ENCODE measurements at places on chromosomes 12 and 14.

DNA sequence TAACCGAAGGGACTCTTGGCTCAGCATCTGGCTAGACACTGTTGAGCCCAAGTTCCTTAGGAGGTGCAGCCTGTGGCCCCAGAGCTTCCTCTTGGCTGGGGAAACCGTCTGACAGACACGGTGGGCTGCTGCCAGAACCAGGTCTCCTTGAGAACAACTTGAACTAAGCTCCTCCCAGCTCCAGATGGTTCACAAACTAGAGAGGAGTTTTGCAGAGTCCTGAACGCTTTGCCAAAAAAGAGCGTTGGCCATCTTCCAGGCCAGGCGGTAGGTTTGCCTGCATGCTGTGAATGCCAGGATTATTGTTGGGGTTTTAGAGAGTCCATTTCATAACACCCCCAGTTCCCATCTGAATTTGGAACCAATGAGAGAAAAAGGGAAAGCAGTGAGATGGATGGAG lies 399.8 kb downstream of the RGS6 start:
- no peak for DNase-seq

GRCh38 chr12:80567401-80567800 lies 123.4 kb downstream of the PTPRQ start:
- no peak for DNase-seq

DNA sequence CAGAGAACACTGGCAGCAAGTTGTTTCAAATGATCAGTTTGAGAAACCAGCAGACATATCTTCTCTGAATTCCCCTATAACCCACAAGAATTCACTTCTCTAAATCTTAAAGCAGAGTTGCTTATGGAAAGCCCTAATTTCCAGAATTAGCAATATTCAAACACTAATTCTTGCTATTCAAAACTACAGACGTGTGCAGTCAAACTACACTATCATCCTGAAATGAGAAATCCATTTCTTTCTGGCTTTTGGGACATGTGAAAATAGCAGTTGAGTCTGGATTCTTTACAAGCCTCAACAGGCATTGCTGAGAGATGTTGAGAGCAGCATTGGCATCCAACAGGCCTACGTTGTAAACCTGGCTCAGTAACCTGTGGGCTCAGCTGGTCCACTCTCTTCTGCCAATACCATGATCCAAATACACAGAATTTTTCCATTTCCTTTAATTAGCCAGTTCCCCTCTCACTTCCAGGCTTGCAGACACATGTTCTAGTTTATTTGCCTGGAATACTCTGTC lies 74.6 kb upstream of the TMTC1 start:
- no peak for DNase-seq

GRCh38 chr14:64053694-64054669 lies 201.2 kb downstream of the SYNE2 start:
- no peak for DNase-seq

- no peak for DNase-seq
Measured at GRCh38 chr12:31929027-31929526, 30.1 kb upstream of the RESF1 start.

- DNase-seq: no peak
Measured at GRCh38 chr12:124743479-124744272, 120.0 kb downstream of the SCARB1 start.

- no peak for DNase-seq
Measured at GRCh38 chr14:38143659-38144505, 63.8 kb upstream of the SSTR1 start.

DNA sequence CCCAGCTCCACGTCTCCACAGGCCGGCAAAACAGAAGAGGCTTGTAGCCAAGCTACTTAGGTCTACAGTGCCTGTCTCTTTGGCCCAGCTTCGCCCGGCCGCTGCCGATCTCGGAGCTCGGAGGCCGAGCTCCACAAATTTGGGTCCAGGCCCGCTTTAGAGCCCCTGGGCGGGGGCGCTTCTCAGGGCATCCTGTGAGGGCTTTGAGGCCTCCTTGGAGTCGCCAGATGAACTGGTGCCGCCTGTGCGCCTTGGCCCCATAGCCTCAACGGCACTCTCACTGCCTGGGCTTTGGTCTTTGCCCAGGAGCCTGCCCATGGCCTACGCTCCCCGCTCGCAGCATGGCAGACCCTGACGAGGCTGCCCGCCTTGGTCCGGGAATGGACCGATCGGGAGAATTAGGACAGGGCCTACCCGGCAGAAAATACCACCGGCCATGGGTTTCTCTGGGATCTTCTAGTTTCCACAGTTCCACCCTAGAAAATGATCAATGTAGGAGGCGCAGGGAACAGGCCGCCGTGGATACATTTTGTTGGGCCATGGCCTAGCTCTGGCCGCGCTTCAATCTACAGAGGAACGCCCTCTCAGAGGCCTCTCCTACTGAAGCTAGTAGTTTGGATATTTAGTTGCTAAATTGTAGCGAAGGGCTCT lies 953 bp upstream of the NKX2-8 start:
- DNase-seq: no peak

DNA sequence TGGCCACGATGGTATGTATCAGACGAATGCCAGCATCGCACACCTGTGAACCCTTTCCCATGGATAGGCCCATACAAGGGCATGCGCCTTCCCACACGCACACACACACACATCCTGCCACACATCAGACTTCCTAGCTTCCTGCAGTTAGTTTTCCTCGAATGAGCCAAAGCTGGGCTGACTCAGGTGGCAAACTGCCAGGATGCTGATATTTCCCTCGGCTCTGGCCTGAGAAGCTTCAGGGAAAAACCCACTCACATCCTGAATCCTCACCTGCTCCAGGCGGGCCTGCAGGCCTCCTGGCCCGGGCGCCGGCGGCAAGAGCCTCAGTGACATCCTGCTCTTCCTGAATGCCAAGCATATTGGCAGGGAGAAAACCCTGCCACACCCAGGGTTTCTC lies 22.4 kb downstream of the CALM1 start:
- no peak for DNase-seq

GRCh38 chr14:99427632-99428300 lies 52.9 kb downstream of the SETD3 start:
- no peak for DNase-seq

DNA sequence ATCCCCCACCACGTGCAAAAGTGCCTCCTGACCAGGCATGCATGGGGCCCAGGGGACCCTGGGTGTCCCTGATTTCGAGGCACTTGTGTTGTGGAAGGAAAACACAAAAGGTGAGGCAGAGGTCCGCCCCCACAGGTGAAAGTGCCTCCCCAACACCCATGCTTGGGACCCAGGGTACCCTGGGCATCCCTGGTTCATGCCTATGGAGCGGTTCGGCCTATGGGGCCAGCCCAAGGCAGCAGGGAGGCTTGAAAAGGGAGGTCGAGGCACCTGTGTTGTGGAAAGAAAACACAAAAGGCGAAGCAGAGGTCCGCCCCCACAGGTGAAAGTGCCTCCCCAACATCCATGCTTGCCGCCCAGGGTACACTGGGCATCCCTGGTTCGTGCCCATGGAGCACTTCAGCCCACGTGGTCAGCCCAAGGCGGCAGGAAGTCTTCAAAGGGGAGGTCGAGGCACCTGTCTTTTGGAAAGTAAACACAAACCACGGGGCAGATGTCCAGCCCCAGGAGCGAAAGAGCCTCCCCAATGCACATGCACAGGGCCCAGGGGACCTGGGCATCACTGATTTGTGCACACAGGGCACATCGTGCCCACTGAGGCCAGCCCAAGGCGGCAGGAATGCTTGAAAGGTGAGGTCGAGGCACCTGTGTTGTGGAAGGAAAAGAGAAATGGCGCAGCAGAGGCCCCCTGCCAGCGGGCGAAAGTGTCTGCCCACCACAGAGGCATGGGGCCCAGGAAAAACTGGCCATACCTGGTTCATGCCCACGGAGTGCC lies 375.5 kb downstream of the ALG10 start:
- no peak for DNase-seq

DNA sequence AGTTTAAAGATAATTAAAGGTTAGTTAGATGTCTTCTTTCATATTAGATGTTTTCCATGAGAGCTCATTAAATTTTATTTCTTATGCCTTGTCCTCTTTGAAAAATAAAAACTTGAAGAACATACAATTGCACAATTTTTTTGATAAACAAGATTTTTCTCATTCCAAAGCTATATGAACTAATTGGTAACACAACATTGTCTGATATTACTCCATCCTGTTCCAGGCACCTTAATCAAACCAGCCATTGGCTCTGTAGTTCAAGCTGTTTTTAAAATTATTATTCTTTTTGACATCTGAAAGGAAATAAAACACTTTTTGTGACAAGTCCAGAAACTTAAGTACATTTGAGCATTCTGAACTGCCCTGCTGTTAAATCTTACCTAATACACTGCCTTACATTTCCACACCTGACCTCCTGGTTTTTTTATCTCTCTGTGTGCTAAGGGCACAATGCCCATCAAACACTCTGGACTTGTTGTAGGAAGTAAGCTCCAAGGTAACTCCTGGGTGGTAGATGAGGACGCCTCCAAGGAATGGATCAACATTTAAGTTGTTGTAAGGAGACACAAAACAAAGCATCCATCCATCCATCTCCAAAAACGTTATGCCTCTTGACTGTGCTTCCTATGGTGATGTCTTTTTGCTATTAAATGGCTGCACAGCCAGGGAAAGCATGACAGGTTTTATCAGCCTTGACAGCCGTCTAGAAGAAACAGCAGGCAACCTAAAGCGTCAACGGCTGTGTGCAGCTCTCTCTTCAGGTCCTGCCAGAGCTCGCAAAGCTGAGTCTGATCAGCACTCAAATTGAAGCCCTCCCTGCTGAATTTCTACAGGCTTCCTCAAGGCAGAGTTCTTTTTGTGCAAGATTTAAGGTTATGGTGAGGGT lies 449.9 kb upstream of the FLRT2 start:
- no peak for DNase-seq

- DNase-seq: no peak
Measured at GRCh38 chr12:131077931-131078391, 124.3 kb downstream of the ADGRD1 start.

GRCh38 chr12:57898308-57898970 lies 42.9 kb upstream of the ATP23 start:
- DNase-seq: no peak

DNA sequence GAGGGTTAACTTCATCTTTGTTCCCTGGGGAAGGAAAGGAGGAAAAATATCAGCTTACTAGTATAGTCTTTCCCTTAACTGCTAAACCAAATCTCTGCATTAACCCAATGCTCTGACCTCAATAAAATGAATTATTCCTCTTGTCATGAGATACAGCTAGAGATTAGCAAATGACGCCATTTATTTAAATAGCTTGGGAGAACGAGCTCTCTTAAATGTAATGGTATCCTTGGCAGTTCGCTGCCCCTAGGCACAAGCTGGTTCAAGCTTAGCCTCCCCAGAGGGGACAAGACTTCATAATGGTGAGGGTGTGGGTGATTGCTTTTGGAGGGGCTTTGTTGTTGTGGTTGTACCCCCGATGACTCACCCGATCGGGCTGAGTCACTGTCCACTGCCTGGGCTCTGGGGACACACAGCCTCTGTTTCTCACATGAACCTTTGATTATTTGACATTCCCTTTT lies 19.6 kb downstream of the FNTB start:
- no peak for DNase-seq

GRCh38 chr12:57835366-57836288 lies 10.9 kb downstream of the CTDSP2 start:
- DNase-seq: no peak

DNA sequence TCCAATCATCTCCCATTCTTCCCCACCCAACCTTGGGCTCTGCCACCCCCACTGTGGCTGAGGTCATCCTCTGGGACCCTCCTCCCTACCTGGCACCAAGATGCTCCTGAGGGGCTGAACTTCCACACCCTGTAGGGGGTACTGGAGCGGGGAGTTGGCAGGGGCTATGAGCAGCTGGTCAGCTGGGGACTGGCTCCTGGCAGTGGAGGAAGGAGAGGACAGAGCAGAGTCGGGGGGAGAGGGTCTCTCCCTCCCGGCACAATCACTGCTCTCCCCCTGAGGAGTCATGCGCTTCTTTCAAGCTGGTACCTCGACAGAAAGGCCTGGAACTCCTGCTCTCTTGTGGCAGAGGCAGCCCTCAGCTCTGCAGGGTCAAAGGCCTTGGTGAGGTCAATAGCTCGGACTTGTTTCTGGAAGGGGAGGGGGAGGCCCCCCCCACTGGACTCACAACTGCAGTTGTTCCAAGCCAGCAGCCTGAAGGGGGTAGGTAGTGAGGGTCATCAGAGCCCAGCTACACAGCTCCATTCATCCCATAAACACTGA lies 2.0 kb downstream of the B4GALNT1 start:
- DNase-seq: no peak

DNA sequence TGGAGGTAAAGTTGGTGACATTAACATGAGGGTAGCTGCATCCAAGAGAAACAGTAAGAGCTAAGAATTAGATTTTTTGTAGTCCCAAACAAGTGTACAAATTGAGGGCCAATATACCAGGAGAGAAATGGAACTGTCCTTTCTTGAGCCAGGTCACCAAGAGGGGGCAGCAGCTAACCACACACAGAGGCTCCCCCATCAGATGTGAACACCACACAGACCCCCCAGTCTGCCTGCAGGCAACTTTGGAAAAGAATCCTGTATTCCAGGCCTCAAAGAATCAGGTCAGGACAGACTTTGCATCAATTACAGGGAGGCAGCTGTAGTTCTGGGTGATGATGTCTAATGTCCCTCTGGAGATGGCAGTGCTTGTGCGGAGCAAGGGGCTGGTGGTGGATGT lies 77.9 kb downstream of the SPTB start:
- DNase-seq: no peak

DNA sequence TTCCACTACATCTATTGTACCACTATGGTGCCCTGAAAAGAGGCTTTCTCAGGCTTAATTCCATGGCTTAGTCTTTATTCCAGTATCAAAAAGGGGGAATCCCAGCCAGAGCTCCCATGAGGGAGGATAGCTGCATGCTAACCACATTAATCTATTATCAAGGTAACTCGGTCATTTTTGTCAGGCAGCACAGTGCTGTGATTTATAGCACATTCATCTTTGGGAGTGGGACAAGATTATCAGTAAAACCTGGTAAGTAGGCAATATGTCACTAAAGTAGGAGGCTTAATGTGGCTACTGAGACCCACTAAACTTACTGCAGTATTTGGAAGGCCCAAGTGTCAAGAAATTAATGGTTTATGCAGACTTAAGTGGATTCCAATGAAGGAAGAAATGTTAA lies 58.9 kb downstream of the DAD1 start:
- DNase-seq: no peak

- DNase-seq: no peak
Measured at GRCh38 chr14:32226056-32226455, 23.0 kb upstream of the RNU6-8 start.

GRCh38 chr12:95591731-95592130 lies 40.5 kb upstream of the USP44 start:
- DNase-seq: no peak

All from NCI-H1092 (cell line).